Testis (tissue), 5 donors: ENCODE measurements at places on chromosomes 6 and 20.

GRCh38 chr6:56370561-56371211, 123.3 kb upstream of the COL21A1 start:
- peak; percentile 76 for DNase-seq

GRCh38 chr20:8132484-8133309, 631 bp downstream of the PLCB1 start:
- no peak for DNase-seq

GRCh38 chr20:56554869-56555268, 21.8 kb downstream of the FAM209B start:
- no peak for DNase-seq

DNA sequence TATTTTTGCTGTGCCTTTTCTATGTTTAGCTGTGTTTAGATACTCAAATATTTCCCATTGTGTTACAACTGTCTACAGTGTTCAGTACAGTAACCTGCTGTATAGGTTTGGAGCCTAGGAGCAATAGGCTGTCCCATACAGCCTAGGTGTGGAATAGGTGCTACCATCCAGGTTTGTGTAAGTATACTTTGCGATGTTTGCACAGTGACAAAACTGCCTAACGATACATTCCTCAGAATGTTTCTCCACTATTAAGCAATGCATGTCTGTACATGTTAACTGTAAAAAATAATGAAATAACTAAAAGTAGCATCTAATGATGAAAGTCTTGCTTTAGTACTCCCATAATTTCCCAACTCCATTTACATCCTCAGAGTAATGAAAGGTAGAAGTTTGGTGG, 46.0 kb downstream of the SERAC1 start:
- no peak for DNase-seq

DNA sequence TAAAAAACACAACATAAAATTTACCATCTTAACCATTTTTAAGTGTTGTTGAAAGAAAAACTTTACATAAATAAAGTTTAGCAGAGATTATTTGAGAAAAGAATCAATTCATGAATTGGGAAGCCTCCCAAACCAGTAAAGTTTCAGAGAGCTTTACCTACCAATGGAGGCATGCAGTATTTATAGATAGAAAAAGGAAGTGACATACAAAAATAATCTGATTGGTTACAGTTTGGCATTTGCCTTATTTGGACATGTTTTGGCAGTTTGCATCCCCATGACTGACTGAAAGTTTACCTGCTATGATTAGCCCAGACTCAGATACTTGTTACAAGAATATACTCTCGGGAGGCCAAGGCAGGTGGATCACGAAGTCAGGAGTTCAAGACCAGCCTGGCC, 3.7 kb upstream of the CMTR1 start:
- DNase-seq, result no peak

DNA sequence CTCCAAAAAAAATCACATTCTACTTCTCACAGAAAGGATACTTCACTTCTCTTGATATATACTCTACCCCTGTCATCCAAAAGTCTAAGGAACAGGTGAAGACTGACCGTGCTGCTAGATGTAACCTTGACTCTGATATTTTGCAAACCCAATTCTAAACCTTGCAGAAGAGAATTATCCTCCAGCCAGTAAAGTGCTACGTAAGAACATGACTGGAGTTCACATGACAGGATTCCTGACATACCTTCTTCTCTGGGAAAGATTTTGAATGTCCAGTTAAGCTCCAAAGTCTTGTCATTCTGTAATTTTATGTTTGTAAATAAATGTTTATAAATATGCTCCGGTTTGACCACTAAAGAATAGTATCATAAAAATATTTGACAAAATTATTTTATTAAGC, 35.8 kb downstream of the BTBD9 start:
- no peak for DNase-seq
